ENCODE measurements at places on chromosomes 6 and 20.

DNA sequence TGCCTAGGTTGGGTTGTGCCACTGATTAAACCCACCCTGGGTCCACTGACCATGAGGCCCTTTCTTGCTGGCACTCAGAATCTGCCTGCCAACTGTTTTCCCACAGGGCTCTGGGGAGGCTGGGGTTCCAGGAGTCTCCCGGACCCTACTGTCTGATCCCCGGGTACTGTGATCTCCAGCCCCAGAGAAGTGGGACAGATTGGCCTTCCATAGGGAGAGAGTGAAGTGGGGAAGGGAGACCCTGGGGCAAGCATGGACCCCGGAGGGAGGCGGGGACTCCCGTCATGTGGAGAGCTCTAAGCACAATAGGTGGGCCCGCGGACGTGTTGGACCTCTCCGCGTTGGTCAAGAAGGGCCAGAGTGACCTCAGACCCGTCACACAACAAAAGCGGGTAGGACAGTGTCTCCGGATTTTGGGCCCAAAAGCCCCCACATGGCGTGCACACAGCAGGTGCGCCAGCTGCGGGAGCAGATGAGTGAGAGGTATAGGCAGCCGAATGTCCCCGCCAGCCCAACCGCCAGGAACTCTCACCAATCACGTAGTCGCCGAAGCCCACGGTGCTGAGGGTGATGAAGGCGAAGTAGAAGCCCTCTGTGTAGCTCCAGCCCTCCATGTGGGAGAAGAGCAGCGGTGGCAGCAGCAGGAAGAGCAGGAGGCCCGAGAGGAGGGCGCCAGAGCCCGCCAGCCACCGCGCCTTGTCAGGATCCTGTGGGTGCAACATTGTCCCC is 10.6 kb downstream of the KCNK17 start:
- DNase-seq, result no peak

DNA sequence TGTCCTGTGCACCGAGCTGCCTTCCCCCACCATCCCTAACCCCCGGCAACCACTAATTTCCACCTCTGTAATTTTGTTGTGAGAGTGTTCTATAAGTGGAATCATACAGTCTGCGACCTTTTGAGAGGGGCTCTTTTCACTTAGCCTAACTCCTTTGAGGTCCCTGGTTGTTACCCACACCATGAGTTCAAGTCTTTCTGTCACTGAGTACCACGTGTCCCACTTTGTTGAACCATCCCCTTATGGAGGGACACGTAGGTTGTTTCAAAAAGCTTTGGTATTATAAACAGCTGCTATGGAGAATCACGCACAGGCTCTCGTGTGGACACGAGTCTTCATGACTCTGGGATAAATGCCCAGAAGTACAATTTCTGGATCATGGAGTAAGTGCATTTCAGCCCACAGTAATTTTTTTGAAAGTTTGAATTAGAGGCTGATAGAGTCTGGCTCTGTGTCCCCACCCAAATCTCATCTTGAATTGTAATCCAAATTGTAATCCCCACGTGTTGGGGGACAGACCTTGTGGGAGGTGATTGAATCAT is 9.5 kb downstream of the FAM209B start:
- no peak for DNase-seq

- no peak for DNase-seq
Measured at GRCh38 chr6:75611702-75612375, 10.2 kb downstream of the SENP6 start.

DNA sequence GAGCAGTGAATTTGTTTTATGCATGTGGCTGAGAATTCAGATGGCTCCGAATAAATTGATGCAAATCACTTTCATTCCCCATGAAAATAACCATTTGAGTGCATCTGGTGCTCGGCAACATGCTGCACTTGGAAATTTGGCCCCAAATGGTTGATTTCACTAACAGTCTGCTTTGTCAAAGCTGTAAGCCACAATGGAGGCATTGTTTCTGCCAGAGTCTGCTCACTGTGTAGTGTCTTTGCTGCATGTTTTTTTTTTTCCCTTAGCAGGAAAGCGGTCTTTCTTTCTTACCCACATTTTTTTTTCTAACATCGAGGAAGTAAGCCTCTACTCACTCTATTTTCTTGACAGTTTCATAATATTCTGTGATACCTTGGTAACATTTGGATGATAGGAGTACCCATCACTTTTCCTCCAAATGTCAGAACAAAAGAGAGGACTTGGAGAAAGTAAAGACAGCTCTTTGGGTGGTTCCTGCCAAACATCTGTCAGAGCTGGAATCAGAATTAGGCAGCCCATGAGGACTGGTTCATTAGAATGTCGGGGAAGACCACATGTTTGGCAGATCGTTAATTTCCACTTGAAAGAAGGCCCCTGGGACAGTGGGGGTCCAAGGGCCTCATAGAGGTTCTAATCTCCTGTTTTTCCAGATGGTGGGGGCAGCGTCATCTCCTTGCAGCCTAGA is 149.5 kb downstream of the DOK5 start:
- peak; percentile 86 for DNase-seq

- DNase-seq, result peak; percentile 16
Measured at GRCh38 chr6:37920667-37921066, 101.1 kb downstream of the ZFAND3 start.

GRCh38 chr20:23875606-23876237 is 3.8 kb downstream of the CST5 start:
- no peak for DNase-seq

DNA sequence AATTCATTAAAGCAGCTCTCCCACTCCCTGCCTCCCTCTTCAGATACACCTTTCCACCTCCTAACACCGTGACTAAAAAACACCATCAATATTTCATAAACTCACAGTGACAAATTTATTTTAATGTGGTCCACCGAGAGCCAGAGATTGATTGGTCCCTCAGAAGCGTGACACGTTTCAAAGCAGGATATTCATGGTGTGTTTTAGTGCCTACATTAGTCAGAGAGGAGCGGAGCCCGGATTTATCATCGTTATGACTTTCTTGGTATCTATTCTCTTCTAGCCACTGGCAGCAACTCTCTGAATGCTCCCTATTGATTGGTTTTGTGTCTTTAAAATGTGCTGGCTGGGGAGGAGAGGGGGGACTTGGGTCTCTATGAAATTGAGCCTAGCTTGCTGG is 265.3 kb downstream of the DHX35 start:
- DNase-seq, result no peak

DNA sequence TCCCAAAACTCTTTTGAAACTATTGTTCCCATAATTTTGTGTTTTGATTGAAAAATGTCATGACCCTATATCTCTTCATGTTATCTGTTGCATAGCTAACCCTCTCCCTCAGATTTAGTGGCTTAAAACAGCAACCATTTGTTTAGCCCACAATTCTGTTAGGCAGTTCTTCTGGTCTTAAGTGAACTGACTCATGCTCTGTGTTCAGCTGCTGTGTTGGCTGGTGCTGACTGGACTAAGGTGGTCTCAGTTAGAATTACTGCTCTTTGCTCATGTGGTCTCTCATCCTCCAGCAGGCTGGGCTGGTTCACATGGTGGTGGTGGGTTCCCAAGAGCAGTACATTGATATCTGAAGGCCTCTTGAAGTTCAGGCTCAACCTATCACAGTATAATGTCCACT is 80.8 kb downstream of the KHDC1L start:
- no peak for DNase-seq

DNA sequence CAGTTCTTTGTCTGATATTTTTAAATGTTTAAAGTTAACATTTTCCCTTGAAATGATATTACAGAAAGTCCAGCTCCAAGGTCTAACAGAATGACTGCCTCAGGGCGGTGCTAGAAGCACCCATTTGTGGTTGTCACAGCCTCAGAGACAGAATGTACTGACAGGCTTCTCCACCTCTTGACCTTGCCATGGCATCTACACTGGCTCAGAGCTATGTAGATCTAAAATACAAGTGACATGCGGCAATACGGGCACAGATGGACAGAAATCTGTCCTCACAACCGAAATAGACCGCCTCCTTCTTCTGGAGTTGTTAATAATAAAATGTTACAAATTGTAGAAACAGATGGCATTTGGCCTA is 167.2 kb upstream of the THEMIS start:
- DNase-seq, result no peak

DNA sequence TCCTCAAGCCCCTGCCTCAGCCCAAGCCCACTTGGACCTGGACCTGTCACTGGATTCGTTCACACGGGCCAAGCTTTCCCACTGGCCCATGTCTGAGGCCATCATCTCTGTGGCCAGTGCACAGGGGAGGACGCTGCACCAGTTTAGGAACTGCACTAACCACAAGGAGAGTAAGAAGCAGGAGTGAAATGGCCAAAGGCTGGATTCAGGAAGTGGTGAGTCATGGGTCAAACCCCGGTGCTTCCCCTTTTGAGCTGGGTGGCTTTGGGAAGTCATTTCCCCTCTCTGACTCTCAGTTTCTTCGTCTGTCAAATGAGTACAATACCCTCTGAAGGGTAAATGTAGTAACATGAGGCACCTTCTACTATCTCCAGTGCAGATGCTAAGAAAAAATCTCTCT is 87.9 kb downstream of the CD40 start:
- peak; percentile 70 for DNase-seq

GRCh38 chr20:53935344-53936084 is 134.9 kb downstream of the BCAS1 start:
- DNase-seq, result no peak

GRCh38 chr20:10625641-10626040 is 48.2 kb downstream of the JAG1 start:
- no peak for DNase-seq

DNA sequence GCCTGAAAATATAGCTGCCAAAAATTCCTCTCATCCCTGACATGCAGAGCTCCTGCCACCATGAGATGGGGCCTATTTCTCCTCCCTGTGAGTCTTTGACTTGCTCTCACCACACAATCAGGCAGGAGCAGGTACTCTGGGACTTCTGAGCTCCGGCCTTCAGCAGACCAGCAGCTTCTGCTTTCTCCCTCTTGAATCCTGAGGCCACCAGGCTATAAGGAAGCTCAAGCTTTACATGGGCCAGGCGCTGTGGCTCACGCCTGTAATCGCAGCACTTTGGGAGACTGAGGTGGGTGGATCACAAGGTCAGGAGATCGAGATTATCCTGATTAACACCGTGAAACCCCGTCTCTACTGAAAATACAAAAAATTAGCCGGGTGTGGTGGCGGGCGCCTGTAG is 238.7 kb upstream of the RREB1 start:
- no peak for DNase-seq

DNA sequence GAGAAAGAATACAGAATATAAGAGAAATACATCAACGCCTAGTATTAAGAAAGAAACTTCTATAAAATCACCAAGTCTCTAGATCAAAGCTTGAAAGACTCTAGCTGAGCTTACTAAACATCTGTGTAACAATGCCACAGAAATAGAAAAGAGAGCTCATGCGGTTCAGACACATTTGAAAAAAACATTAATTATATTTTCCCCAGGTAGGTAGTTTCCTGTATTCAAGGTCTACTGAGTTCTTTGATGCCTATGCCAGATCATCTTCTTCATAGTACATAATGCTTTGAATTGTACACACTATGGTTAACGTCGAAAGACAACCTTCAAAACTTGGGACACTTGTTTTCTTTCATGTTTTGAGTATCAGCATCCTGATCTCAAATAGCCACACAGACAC is 11.3 kb downstream of the MOXD1 start:
- no peak for DNase-seq

- DNase-seq, result no peak
Measured at GRCh38 chr6:4929097-4929718, 74.6 kb downstream of the RPP40 start.

GRCh38 chr6:168299541-168300511 is 19.8 kb downstream of the DACT2 start:
- no peak for DNase-seq

DNA sequence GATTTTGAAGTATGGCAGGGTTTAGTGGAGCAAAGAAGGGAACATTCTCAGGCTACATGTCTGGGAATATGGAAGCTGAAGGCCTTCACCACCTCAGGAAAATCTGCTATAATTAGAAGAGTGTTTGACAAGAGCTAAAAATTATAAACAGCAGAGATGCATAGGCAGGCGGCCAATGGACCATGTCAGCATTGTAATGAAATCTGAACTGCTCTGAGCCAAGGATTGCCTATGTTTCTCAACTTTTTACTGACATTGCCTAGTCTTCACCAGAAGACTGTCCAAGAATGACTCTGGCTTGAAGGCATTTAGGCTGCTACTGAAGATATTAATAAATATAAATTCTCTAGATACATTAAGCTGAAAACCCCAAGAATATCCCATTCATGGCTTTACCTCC is 84.1 kb downstream of the C6orf52 start:
- DNase-seq, result no peak

DNA sequence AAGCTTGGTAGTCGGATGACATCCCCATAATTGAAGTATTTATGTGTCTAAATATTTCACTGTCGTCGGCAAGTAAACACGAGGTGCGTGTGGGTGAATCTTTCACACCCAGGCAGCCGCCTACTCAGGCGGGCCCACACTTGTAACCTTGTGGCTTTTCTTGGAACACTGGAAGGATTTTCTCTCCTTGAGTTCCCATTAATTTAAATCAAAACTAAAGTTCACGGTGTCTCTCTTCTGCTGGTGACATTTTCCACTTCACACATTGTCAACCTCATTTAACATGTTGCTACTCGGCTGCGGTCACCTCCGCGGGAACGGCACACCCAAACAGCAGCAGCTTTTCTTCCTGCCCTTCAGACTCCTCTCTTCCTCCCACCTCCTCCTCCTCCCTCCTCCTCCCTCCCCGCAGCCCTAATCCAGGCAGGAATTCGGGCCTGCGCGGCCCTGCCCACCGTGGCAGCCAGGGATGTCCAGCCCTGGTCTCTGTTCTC is 336.6 kb downstream of the QKI start:
- DNase-seq, result no peak

DNA sequence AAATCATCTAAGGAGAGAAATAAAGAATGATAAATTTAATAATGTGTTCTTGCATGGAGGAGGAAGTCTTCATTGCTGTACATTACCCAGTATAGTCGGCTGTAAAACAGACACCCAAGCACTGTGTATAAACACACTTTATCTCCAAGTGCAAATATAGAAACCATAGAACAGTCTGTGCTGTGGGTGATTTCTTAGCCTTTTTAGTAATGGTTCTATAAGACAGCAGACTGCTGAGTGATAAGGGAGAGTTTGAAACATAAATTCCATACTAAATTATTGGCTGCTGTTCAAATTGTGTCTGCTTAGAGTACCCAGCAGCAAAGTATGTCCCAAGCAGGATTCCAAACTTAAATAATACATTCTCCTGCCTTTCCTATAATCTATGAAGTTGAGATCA is 4.6 kb downstream of the FILIP1 start:
- DNase-seq, result no peak

DNA sequence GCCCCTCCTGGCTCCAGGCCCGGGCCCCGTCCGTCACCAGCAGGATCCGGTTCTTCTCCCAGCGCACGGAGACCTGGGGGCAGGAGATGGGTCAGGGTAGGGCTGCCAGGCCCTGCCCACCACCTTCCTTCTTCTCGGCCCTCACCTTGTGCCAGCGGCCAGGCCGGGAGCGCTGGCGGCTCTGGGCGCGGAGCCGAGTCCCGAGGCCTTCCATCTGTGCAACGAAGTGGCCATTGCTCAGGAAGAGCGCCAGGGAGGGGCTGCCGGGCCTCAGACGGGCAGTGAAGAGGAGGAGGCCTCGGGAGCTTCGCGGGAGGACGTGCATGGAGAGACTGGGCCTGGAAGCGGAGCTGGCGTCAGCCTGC is 7.9 kb downstream of the ADRM1 start:
- no peak for DNase-seq
